Naive thymus-derived CD4-positive, alpha-beta T cell (primary cell): ENCODE measurements at places on chromosomes 4 and X. TPM values are rescaled to one million over a fixed set of nuclear protein-coding genes. Genes with fewer than 3 reads are reported as not detected.

GRCh38 chr4:20394512-20394911 is 142.8 kb downstream of the SLIT2 start:
- no peak overlapping the region for H3K27ac ChIP-seq
- H3K27me3 ChIP-seq: no peaks in the 10 kb centered on the region
- H3K4me1 ChIP-seq: no peaks in the 10 kb centered on the region
- no peak for DNase-seq
- H3K36me3 ChIP-seq: no peaks in the 10 kb centered on the region
- no peak overlapping the region for H3K4me3 ChIP-seq

- H3K4me1 ChIP-seq: no peaks in the 10 kb centered on the region
- no peak for DNase-seq
- H3K4me3 ChIP-seq: no peak overlapping the region
- H3K27ac ChIP-seq: no peak overlapping the region
Observed at GRCh38 chr4:164617426-164617825, 136.5 kb upstream of the SMIM31 start.

- DNase-seq: no peak
- H3K4me1 ChIP-seq: no peaks in the 10 kb centered on the region
- no peak overlapping the region for H3K4me3 ChIP-seq
- H3K27ac ChIP-seq: no peak overlapping the region
- no peaks in the 10 kb centered on the region for H3K36me3 ChIP-seq
Observed at GRCh38 chr4:158998624-158999023, 104.3 kb upstream of the RAPGEF2 start.

DNA sequence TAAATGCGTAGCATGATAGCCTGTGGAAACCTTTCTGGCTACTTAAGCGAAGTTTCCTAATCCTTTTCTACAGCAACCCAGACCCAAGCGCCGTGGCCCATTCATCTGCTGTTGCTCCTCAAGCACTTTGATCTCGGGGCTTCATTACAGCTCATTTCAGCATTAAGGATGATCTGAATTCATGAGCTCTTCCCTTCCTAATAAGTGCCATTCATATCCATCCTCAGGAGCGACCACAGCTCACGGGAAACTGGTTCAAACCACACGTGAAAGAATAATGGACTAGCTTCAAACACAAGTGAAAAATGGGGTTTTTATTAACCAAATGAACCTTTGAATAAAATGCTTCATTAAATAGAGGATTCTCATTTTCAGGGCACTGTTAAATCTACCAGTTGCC is 202.6 kb upstream of the LEF1 start:
- H3K27me3 ChIP-seq: no peaks in the 10 kb centered on the region
- no peak for DNase-seq
- no peaks in the 10 kb centered on the region for H3K36me3 ChIP-seq
- H3K27ac ChIP-seq: no peak overlapping the region
- H3K4me3 ChIP-seq: no peak overlapping the region

DNA sequence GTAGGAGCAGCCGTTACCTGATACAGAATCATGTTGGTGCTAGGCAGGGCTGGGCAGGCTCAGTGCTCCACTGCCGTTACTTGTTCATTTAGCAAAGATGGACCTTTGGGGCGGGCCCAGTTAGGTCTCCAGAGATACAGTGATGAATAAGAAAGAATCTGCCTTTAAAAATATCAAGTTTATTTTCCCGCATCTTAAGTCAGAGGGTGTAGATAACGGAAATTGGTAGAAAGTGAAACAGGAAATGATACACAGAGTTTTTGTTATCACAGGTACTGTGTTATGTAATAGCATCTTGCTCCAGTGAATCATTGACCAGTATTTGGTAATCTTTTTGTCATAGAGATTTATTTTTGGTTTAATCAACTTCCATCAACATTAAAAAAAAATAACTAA is 5.5 kb downstream of the TMEM131L start:
- peak; percentile 65 for DNase-seq
- peaks cover 40% of the 10 kb centered on the region for H3K4me1 ChIP-seq
- peaks cover 12% of the 10 kb centered on the region for H3K36me3 ChIP-seq
- peak overlapping the region; percentile 91 for H3K27ac ChIP-seq
- H3K27me3 ChIP-seq: no peaks in the 10 kb centered on the region

GRCh38 chr4:74327762-74328161 is 19.5 kb downstream of the EPGN start:
- H3K27ac ChIP-seq: no peak overlapping the region
- DNase-seq: no peak
- no peaks in the 10 kb centered on the region for H3K4me1 ChIP-seq
- H3K27me3 ChIP-seq: no peaks in the 10 kb centered on the region
- no peak overlapping the region for H3K4me3 ChIP-seq
- H3K36me3 ChIP-seq: no peaks in the 10 kb centered on the region

DNA sequence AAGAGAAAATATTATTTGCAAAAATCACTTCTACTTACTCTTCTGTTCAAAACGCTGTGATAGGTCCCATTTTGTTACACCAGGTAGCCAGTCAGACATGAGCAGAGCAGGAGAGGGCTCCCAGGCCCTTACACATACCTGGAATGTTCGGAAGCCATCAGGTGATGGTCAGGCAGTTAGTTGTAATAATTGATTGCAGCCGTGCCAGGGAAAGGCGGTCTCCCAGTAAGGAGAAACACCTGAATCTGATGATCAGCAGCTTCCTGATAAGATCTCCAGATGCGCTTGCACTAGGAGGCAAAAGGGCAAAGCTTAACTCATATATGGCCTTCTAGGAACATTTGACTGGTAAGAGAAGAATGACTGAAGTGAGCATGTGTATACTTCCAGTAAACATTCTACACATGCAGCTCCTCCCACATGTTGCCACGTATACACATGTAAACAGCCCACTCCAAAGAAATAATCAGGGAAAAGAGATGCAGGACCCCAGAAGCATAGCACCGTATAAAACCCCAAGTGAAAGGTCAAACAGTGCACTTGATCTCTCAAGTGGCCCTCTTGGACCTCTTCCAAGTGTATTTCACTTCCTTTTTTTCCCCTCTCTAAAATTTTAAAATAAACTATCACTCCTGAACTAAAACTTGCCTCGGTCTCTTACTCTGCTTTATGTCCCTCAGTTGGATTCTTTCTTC is 1338.0 kb downstream of the FSTL5 start:
- H3K36me3 ChIP-seq: no peaks in the 10 kb centered on the region
- H3K4me3 ChIP-seq: no peak overlapping the region
- H3K27ac ChIP-seq: no peak overlapping the region
- H3K4me1 ChIP-seq: no peaks in the 10 kb centered on the region
- H3K27me3 ChIP-seq: no peaks in the 10 kb centered on the region

DNA sequence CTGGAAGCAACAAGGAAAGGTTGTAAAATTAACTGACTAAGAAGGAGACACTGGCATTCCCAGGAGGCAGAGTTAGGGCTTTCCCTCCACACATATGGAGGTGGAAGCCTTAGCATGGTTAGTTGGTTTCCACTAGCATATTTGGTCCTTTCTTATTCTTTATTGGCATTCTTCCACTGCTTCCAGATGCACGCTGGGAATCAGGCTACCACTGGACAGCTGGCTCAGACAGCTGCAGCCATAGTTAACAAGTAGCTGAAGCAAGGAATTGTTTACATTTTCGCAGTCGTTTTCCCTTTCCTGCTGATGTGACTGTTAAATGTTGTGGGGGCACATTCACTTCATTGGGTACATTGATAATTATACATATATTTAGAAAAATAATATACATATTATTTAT is 169.2 kb downstream of the GRIA2 start:
- no peaks in the 10 kb centered on the region for H3K4me1 ChIP-seq
- H3K27me3 ChIP-seq: no peaks in the 10 kb centered on the region
- DNase-seq: no peak

- DNase-seq: no peak
- H3K27ac ChIP-seq: no peak overlapping the region
- H3K4me3 ChIP-seq: no peak overlapping the region
Observed at GRCh38 chr4:139660568-139661043, 5.0 kb upstream of the MGST2 start.

DNA sequence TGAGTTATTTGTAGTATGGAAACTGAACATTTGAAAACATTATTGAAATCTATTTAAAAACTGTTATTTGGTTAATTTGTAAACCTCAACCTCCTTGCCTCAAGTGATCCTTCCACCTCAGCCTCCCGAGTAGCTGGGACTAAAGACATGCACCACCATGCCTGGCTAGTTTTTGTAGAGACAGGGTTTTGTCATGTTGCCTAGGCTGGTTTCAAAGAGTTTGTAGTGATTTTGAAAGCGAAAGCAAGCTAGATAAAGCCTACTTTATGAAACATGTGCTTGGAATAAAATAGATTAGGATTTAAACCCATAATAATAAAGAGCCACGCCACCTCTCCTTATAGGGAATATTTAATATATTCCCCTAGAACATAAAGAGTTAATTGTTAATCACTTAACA is 23.5 kb downstream of the ARSJ start:
- no peak overlapping the region for H3K27ac ChIP-seq
- H3K27me3 ChIP-seq: no peaks in the 10 kb centered on the region
- H3K4me3 ChIP-seq: no peak overlapping the region

GRCh38 chr4:46793036-46793435 is 116.0 kb downstream of the COX7B2 start:
- H3K27me3 ChIP-seq: no peaks in the 10 kb centered on the region
- no peak overlapping the region for H3K4me3 ChIP-seq
- no peaks in the 10 kb centered on the region for H3K4me1 ChIP-seq
- no peaks in the 10 kb centered on the region for H3K36me3 ChIP-seq
- H3K27ac ChIP-seq: no peak overlapping the region

DNA sequence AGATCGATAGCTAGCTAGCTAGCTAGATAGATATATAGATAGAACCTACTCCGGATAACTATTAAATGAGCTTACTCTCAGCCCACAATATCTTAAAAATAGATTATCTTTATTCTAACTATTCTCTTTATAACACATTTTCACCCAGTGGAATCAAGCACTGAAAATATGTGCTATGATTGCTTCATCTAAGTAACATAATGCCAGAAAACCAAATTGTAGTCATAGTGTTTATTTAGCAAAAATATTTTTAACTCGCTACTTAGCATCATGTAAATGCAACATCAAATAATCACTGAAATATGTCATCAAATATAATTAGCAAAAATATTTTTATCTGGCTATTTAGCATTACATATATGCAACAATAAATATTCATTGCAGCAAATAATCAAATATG is 1.5 kb downstream of the TMEM156 start:
- no peak for DNase-seq
- no peaks in the 10 kb centered on the region for H3K27me3 ChIP-seq
- peak overlapping the region; percentile 61 for H3K4me3 ChIP-seq
- H3K4me1 ChIP-seq: peaks cover 49% of the 10 kb centered on the region

GRCh38 chr4:172055046-172055445 is 241.8 kb downstream of the GALNTL6 start:
- no peaks in the 10 kb centered on the region for H3K4me1 ChIP-seq
- H3K27ac ChIP-seq: no peak overlapping the region
- H3K4me3 ChIP-seq: no peak overlapping the region

DNA sequence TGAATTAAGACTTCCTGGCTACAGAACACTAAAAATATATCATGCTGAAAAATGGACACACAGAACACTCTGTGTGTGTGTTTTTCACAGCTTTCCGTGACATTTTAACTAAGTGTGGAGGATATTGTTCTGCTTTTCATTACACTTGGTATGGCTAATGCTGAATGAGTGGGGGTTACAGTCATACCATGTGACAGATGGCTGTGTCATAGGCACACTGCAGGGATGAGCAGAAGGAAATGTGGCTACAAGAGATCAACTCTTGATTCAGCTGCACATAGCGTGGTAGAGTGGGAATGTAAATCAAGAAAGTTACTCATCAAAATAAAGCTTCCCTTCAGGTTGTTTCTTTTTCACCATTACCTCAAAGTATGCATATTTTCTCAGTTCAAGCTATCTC is 669.8 kb downstream of the IQCM start:
- no peaks in the 10 kb centered on the region for H3K27me3 ChIP-seq
- H3K36me3 ChIP-seq: no peaks in the 10 kb centered on the region

- no peaks in the 10 kb centered on the region for H3K27me3 ChIP-seq
- DNase-seq: peak; percentile 39
- H3K27ac ChIP-seq: no peak overlapping the region
- no peaks in the 10 kb centered on the region for H3K4me1 ChIP-seq
- no peaks in the 10 kb centered on the region for H3K36me3 ChIP-seq
- no peak overlapping the region for H3K4me3 ChIP-seq
Observed at GRCh38 chrX:63761639-63762038, 23.4 kb downstream of the ARHGEF9 start.

DNA sequence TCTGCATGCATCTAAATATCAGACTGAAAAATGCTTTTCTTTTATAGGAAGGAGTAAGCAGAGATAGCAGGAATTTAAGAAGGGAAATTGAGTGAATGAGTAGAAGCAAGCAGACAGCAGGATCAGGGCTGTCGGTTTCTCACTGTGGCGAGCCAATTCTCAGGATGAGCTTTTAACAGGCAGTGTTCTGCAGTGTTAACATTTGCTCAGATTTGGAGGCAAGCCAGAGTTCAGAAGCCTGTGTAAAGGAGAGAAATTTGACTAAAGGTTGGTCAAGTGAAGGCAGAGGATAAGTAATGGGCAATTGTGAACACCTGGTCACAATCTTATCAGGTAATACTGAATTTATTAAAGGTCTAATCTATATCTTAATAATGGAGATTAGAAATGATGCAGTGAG is 133.3 kb upstream of the MAGEB16 start:
- H3K36me3 ChIP-seq: no peaks in the 10 kb centered on the region
- H3K4me3 ChIP-seq: no peak overlapping the region
- H3K4me1 ChIP-seq: no peaks in the 10 kb centered on the region
- no peaks in the 10 kb centered on the region for H3K27me3 ChIP-seq

- H3K27ac ChIP-seq: no peak overlapping the region
- no peaks in the 10 kb centered on the region for H3K27me3 ChIP-seq
- H3K4me3 ChIP-seq: no peak overlapping the region
- no peaks in the 10 kb centered on the region for H3K4me1 ChIP-seq
- no peak for DNase-seq
Observed at GRCh38 chr4:31041853-31042252, 321.7 kb downstream of the PCDH7 start.

GRCh38 chr4:77501240-77501639 is 104.4 kb upstream of the CXCL13 start:
- H3K27ac ChIP-seq: no peak overlapping the region
- no peaks in the 10 kb centered on the region for H3K36me3 ChIP-seq

DNA sequence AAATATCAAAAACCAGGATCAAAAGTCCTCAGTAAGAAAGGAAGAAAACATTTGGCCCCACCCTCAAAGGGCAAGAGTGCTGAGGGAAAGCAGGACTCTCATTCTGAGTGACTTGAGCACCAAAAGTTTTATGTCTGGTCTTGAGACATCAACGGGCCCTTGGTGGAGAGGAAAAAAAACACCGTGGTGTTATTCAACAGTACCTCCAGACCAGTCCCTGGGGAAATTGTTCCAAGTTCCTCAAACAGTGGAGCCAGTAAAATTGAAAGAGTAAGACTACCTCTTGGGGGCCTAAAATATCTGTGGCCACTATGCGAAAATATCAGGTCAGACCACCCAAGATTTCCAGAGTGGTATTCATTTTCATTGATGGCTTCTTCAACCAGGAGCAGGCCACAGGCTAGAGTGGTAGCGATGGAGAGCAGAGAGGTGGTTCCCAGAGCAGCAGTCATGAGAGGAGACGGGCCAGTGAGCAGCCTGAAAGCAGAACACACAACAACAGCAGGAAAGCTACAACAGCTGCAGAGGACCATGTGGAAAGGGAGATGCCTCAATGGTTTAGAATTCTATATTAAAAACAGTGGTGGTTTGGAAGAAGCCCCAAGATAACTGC is 63.7 kb upstream of the RPL34 start:
- no peaks in the 10 kb centered on the region for H3K4me1 ChIP-seq
- DNase-seq: no peak
- no peaks in the 10 kb centered on the region for H3K27me3 ChIP-seq
- H3K27ac ChIP-seq: no peak overlapping the region
- no peak overlapping the region for H3K4me3 ChIP-seq

CCNA2 gene
- total RNA-seq: 61.0 and 63.7 TPM in 2 replicates

AMBN gene
- not detected in 2 replicates for total RNA-seq

IQCM gene
- not detected for total RNA-seq

PNMA6F gene
- total RNA-seq: not detected

PCDH10 gene
- not detected for total RNA-seq

SORCS2 gene
- not detected in 2 replicates for total RNA-seq

SHROOM4 gene
- total RNA-seq: not detected
